Effector memory CD4-positive, alpha-beta T cell (primary cell): ENCODE measurements at places on chromosomes 7 and 10.

DNA sequence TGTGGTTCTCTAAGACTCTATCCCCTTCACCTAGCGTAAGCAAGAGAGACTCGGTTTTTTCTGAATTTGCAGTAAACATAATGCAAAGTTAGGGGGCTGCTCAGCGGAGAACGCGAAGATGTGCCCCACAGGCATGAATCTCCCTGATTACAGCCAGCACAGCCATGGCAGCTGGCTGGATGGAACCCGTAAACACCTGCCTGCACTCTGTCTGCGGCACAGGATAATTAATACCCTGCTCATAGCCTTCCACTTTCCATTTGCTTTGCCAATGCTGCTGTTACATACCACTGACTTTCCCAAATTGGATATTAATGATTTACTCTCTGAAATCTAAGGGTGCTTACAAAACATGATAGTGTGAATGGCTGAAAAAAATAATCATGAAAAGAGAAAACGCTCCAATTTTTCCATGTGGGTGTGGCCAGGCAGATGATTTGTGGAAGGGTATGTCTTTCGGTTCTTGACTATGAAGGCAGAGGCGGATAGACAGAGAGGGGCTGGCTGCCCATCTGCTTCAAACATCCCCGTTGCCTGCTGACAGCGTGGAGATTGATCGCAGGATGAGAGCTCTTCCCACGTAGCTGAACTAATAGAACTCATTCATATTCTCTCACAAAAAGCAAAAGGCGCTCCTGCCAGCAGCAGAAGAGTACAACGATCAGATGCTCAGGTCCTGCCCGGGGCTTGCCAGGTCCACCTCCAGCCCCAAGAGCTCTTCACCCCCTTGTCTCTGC, 193.2 kb upstream of the GHITM start:
- DNase-seq, result no peak

GRCh38 chr7:95596198-95597063, at the start of gene PDK4:
Gene PDK4, minus strand, starts transcription at chr7:95596516. Its CDS starts 223 bp downstream, at chr7:95596293.
- DNase-seq, result no peak

- DNase-seq, result no peak
Measured at GRCh38 chr7:141558544-141559183, 7.5 kb downstream of the AGK start.

DNA sequence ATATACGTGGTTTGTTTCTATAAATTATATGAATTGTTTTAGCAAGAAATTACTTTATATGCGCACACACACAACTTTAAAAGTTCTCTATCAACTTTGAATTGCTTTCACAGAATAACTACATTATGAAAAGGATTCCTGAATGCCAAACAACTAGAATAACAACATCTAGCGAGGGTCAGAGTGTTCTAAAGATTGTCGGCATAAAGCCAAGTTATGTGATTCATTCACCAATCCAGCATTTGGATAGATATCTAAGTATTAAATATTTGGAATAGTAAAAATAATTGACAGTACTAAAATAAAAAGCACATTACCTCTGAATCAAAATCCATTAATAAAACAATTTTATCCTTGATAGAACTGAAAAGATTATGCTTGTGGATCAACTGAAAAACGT, 125.3 kb upstream of the AMPH start:
- DNase-seq, result no peak

DNA sequence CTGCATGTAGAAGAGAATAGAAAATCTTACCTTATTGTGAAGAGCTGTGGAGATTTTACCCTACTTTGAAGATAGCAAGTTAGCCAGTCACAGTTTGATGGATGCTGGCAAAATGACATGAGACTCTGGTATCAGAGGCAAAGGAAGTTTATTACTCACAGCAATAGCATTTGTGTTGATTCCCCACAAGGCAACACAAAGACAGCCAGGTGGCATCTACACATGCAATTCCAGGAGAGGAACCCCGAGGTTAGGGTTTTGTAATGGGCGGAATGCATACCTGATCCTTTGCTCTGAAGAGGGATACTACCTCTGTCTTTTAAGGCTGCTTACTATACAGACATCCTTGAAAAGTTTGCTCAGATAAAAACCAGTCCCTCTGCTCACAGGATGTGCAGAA, 59.5 kb downstream of the AHR start:
- DNase-seq, result no peak

- no peak for DNase-seq
Measured at GRCh38 chr7:80478683-80479082, 33.2 kb downstream of the GNAT3 start.

DNA sequence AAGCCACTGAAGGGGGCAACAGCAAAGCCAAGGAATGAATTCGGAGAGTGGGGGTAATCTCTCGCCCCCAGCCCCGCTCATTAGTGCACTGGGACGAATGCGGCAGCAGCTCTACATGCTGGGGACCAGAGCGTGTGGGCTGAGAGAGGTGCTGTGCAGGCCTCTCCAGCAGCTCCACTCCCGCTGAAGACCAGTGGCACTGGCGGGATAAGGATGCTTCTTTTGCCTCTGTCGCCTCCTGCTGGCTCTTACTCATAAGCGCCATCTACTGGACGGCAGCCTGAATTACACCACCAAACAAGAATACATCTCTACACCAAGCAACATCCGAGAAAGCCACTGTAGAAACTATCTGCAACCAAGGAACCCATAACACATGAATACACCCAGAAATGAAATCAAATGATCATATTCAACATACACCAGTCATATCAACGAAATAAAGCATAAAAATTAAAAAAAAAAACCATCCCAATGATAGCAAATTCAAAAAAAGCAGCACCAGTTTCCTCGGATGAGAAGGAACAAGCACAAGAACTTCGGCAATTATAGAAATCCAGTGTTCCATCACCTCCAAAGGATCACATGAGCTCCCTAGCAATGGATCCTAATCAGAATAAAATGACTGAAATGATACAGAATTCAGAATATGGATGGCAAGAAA, 79.0 kb upstream of the TMEM168 start:
- peak; percentile 9 for DNase-seq

DNA sequence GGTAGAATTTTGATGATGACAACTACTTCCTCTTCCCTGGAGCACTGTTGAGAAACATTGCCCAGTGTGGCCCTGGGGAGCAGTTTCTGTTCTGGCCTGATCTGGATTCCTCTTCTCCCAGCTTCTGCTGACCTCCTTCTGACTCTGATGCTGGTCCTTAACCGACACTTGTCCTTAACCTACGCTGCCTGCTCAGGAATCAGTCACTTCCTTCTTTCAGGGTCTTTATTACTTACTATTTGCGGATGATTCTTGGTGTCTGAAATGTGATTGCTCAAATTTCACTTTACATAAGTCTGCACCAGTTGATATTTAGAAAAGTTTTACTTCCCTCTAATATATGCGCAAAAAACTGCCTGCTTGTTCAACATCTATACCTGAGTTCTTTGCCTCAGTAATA, 164.1 kb downstream of the PTEN start:
- no peak for DNase-seq
